Central memory CD4-positive, alpha-beta T cell (primary cell): ENCODE measurements at places on chromosomes 16 and 17.

GRCh38 chr17:82097919-82098168, 192 bp downstream of the FASN start:
- DNase-seq: no peak

- DNase-seq: no peak
Measured at GRCh38 chr17:37081287-37081686, 132.5 kb downstream of the AATF start.

GRCh38 chr17:78739331-78739931, 42.6 kb downstream of the CYTH1 start:
- no peak for DNase-seq

GRCh38 chr16:66344533-66345145, 21.9 kb upstream of the CDH5 start:
- peak; percentile 8 for DNase-seq

DNA sequence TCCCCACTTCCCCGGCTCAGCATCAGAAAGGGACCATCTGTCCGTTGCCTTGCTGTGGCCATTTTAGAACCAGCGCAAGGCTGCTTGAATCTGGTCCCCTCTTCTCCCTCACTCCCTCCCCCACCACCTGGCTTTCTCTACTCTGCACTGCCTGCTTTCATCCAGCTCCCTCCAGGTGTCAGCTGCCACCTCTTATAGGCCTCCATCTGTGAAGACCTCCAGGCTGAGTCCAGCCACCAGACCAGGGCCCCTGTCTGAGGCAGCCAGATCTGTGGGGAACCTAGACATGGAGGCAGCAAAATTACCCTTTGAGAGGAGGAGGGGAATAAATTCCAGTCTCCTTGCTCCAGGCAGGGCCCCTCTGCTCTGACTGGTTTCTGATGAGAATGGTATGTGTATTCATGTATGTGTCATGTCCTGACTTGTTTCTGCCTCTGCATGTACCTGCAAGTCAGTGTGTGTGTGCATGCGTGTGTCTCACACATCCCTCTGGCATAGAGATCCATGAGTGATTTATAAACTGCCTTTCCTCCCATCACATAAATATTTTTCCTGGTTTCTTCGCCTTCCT, 21.1 kb downstream of the MINK1 start:
- no peak for DNase-seq

- DNase-seq: no peak
Measured at GRCh38 chr16:85328676-85329058, 216.4 kb upstream of the CIBAR2 start.

- DNase-seq: no peak
Measured at GRCh38 chr17:38578229-38579082, 27.3 kb downstream of the SRCIN1 start.

GRCh38 chr17:44212507-44213402, 6.7 kb downstream of the UBTF start:
- no peak for DNase-seq
